ENCODE measurements at places on chromosomes 4 and X. TPM values are rescaled to one million over a fixed set of nuclear protein-coding genes. Genes with fewer than 3 reads are reported as not detected.

DNA sequence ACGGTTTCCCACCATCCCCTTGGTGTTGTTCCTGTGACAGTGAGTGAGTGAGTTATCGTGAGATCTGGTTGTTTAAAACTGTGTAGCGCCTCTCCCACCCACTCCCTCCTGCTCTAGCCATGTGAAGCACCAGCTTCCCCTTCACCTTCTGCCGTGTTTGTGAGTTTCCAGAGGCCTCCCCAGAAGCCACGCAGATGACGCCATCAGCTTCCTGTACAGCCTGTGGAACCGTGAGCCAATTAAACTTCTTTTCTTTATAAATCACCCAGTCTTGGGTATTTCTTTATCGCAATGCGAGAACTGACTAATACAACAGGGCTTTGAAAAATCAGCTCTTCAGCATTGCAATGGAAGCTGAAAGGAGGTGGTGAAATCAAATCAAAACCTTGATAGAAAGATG is 50.0 kb downstream of the FGFBP1 start:
- DNase-seq, result no peak

GRCh38 chrX:10854594-10854993 is 234.2 kb upstream of the MID1 start:
- no peak for DNase-seq

DNA sequence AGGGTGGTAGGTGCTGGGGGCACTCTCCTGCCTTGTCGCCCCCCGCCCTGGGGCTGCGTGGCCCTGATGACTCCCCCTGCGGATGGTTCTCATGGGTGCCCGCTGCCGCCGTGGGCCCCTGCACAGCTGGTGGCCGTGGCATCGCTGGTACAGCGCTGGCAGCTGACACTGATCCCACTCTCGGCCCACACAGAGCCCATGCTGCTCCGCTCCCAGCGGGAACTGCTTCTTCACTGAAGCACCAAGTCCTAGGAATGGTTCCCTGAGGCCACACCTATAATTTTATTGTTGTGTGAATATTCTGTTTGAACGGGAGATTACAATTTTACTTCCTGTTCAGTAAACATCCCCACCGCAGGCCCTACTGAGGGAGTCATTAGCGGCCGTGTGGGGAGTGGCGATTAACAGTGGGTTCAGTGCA is 138.6 kb upstream of the NKX1-1 start:
- no peak for DNase-seq

GRCh38 chr4:160129439-160129838 is 1026.6 kb downstream of the RAPGEF2 start:
- no peak for DNase-seq

DNA sequence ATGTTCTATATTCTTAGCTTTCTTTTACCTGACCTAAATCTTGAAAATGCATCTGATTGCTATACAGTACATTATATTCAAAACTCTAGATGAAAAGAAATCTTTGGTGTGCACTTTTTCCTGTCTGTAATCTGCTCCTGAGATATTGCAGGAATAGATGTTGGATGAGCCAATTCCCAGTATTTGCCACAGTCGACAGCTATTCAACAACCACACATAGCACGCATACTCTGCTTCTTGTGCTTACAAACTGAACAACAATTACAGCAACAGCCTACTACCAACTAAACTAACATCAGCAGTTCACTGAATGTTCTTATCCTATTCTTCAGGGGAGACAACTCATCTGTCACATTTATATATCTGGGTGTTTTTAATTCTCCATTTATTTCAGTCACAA is 573.9 kb upstream of the GRID2 start:
- no peak for DNase-seq

GRCh38 chr4:80361329-80361900 is 25.9 kb downstream of the CFAP299 start:
- DNase-seq, result no peak

DNA sequence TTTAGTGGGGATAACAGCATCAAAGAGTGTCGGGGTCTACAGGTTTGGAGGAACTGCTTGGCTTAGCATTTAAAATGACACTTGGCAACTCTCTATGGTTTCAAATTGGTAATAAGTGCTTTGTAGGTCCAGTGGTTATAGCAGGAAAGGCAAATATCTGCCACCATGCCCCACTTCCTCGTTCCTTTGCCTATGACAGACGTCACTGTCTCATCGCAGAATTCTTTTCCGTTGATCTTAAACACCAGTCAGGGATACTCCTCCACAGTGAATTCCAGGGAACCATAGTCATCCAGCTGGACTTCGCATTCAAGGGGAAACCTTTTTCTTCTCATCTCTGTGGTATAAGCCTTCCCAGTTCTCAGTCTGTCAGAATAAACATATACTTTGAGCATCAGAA is 319.1 kb downstream of the GPAT3 start:
- peak; percentile 89 for DNase-seq

GRCh38 chr4:114103908-114104307 is 124.5 kb upstream of the ARSJ start:
- no peak for DNase-seq

DNA sequence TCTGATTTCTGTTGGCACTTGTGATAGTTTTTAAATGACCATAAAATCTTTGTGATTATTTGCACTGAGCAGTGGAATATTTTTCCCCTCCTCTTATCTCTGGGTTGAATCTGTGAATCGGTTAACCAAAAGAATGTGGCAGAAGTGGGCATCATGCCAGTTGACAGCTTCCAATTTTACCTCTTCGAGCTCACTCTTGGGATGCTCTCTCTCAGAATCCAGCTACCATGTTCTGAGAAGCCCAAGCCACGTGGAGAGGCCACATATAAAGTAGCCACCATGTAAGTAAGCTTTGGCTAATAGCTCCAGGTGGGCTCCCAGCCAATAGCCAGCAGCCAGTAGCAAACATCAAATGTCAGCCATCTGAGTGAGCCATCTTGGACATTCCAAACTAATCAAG is 12.9 kb upstream of the WDR19 start:
- DNase-seq, result no peak

The CSAG3 gene
- not detected for polyA plus RNA-seq

The PDLIM3 gene
- polyA plus RNA-seq, result 15.4 TPM

The PRPS2 gene
- polyA plus RNA-seq, result 21.3 TPM

The SATL1 gene
- not detected for polyA plus RNA-seq

The VCX3A gene
- polyA plus RNA-seq, result not detected

The HHIP gene
- 3.6 TPM for polyA plus RNA-seq

The GYG2 gene
- 19.6 TPM for polyA plus RNA-seq

Measured in AG04450 (cell line).